Ascending aorta (tissue), 2 donors: ENCODE measurements at places on chromosomes 12 and 14.

DNA sequence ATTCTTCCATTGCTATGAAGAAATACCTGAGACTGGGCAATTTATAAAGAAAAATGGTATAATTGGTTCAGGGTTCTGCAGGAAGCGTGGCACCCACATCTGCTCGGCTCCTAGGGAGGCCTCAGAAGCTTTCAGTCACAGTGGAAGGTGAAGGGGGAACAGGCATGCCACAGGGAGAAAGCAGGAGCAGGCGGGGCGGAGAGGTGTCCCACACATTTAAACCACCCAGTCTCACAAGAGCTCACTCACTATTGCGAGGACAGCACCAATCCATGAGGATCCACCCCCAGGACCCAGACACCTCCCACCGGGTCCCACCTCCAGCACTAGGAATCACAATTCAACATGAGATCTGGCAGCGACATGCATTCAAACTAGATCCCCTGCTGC lies 56.0 kb upstream of the C14orf180 start:
- H3K4me1 ChIP-seq = no peaks in the 10 kb centered on the region
- H3K27me3 ChIP-seq = no peaks in the 10 kb centered on the region
- H3K4me3 ChIP-seq = no peak overlapping the region
- peak; percentile 48 for DNase-seq
- H3K36me3 ChIP-seq = no peaks in the 10 kb centered on the region
- H3K27ac ChIP-seq = no peak overlapping the region

- no peak for DNase-seq
- no peak overlapping the region for H3K27ac ChIP-seq
- no peaks in the 10 kb centered on the region for H3K4me1 ChIP-seq
- no peak overlapping the region for H3K4me3 ChIP-seq
- no peaks in the 10 kb centered on the region for H3K36me3 ChIP-seq
Observed at GRCh38 chr12:10557766-10558165, 52.1 kb downstream of the EIF2S3B start.

- no peaks in the 10 kb centered on the region for H3K36me3 ChIP-seq
- no peak for DNase-seq
- H3K4me3 ChIP-seq = no peak overlapping the region
Observed at GRCh38 chr14:55884819-55885218, 233.4 kb upstream of the PELI2 start.

- H3K27me3 ChIP-seq = no peaks in the 10 kb centered on the region
- no peak overlapping the region for H3K4me3 ChIP-seq
- H3K27ac ChIP-seq = no peak overlapping the region
- H3K36me3 ChIP-seq = no peaks in the 10 kb centered on the region
- no peaks in the 10 kb centered on the region for H3K4me1 ChIP-seq
Observed at GRCh38 chr12:126781593-126781992, 1485.4 kb upstream of the TMEM132C start.

GRCh38 chr14:90560991-90561390 lies 164.2 kb downstream of the CALM1 start:
- no peak for DNase-seq
- no peaks in the 10 kb centered on the region for H3K27me3 ChIP-seq
- no peaks in the 10 kb centered on the region for H3K4me1 ChIP-seq
- no peak overlapping the region for H3K27ac ChIP-seq

GRCh38 chr12:40232602-40233001 lies 7.8 kb downstream of the LRRK2 start:
- DNase-seq = no peak
- no peak overlapping the region for H3K27ac ChIP-seq
- H3K27me3 ChIP-seq = no peaks in the 10 kb centered on the region
- peaks cover 30% of the 10 kb centered on the region for H3K36me3 ChIP-seq
- peaks cover 2% of the 10 kb centered on the region for H3K4me1 ChIP-seq

GRCh38 chr14:94768141-94768520 lies 1.8 kb downstream of the GSC start:
- peak overlapping the region; percentile 54 for H3K4me3 ChIP-seq
- H3K4me1 ChIP-seq = no peaks in the 10 kb centered on the region
- H3K36me3 ChIP-seq = no peaks in the 10 kb centered on the region
- no peak for DNase-seq
- no peak overlapping the region for H3K27ac ChIP-seq

DNA sequence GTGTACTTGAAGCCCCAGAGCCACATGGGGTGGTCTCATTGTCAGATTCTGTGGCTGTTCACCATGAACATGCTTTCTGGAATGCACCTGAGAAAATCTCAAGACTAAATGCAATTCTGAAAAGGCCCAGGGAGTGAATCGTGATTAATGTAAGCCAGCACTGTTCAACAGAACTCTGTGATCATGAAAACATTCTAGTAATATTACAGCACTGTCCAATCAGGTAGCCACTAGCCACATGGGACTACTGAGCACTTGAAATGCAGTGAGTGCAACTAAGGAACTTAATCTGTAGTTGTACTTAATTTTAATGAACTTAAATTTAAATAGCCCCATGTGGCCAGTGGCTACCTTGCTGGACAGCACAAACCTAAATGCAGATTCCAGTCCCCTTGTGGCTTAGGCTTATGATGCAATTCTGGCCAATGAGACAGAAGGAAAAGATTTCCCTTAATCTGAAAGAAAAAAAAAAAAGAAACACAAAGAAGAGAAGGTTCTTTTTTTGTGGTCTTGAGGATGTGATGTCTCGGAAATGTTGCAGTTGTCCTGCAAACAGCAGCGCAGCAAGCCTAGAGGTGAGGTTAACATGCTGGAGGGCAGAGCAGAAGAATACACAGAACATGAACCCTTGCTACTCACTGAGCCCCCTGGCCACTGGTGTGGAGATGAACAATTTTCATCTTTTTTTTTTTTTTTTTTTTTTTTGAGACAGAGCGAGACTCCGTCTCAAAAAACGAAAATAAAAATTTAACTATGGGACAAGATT lies 48.2 kb downstream of the SPPL3 start:
- no peaks in the 10 kb centered on the region for H3K4me1 ChIP-seq
- H3K27me3 ChIP-seq = no peaks in the 10 kb centered on the region
- no peak for DNase-seq
- H3K36me3 ChIP-seq = no peaks in the 10 kb centered on the region

DNA sequence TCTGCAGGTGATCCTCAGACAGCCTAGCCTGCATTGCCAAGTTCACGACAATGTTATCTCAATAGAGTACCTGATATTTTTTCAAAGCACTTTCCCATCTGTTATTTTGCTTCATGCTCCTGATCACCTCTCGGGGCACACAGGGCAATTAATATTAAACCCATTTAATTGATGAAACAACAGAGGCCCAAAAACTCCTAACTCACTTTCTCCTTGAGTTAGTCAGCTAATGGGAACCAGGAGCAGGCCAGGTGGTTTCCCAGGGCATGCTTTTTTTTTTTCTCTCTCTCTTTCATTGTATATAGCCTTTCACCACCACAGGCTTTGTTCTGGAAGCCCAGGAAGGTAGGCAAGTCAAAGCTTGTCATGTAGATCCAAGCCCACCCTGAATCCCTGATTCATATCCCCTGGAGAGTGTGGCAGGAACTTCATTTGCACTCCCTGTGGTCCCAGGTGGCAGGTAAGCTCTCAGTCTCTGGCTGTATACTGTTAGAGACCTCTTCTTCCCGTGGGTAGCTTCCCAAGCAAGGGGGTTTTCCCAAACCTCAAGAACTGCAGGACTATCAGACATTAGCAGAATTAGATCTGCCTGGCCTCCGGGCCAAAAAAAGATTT lies 41.6 kb upstream of the MAP1LC3B2 start:
- H3K4me3 ChIP-seq = no peak overlapping the region
- DNase-seq = no peak
- no peaks in the 10 kb centered on the region for H3K36me3 ChIP-seq
- no peak overlapping the region for H3K27ac ChIP-seq

DNA sequence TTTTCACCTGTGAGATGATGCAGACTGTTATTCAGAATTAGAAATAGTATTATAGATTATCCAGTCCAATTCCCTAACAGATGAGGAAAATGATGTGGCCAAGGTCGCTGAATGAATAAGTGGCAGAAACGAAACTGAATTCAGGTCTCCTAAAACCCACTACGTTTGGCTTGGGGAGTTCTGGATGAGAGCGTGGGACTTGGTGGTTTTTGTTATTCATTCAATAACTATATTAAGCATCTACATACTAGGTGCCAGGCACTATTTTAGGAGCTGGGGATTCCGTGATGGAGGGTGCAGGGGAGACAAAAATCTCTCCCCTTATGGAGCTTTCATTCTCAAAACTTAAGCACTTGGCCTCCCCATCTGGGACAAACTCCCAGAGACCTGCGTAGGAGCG lies 813 bp upstream of the CCDC184 start:
- H3K4me3 ChIP-seq = peak overlapping the region; percentile 89
- H3K4me1 ChIP-seq = peaks cover 8% of the 10 kb centered on the region
- no peaks in the 10 kb centered on the region for H3K36me3 ChIP-seq
- DNase-seq = no peak
- H3K27me3 ChIP-seq = no peaks in the 10 kb centered on the region
